Karpas-422 (cell line): ENCODE measurements at places on chromosomes 3 and 15. TPM values are rescaled to one million over a fixed set of nuclear protein-coding genes. Genes with fewer than 3 reads are reported as not detected.

- peak overlapping the region; percentile 26; the same call in 1 of the 2 replicates for H3K27ac ChIP-seq
- no peak for DNase-seq
- H3K27me3 ChIP-seq: no peaks in the 10 kb centered on the region
- H3K4me3 ChIP-seq: no peak overlapping the region
- peaks cover 26% of the 10 kb centered on the region for H3K36me3 ChIP-seq
Observed at GRCh38 chr15:90845201-90845949, 23.0 kb upstream of the FURIN start.

GRCh38 chr3:99167071-99167470 lies 265.6 kb upstream of the DCBLD2 start:
- H3K27ac ChIP-seq: no peak overlapping the region
- no peak overlapping the region for H3K4me3 ChIP-seq
- no peak for DNase-seq
- no peaks in the 10 kb centered on the region for H3K36me3 ChIP-seq
- no peaks in the 10 kb centered on the region for H3K27me3 ChIP-seq

- no peak for DNase-seq
- no peak overlapping the region for H3K27ac ChIP-seq
- no peak overlapping the region for H3K4me3 ChIP-seq
- H3K4me1 ChIP-seq: peaks cover 8% of the 10 kb centered on the region
- no peaks in the 10 kb centered on the region for H3K36me3 ChIP-seq
- no peaks in the 10 kb centered on the region for H3K27me3 ChIP-seq
Observed at GRCh38 chr3:66962664-66963063, 35.4 kb upstream of the KBTBD8 start.

- H3K4me1 ChIP-seq: no peaks in the 10 kb centered on the region
- H3K36me3 ChIP-seq: no peaks in the 10 kb centered on the region
- no peak overlapping the region for H3K4me3 ChIP-seq
Observed at GRCh38 chr3:114034787-114035545, 21.4 kb downstream of the CCDC191 start.

The CCDC33 gene
- not detected in 2 replicates for total RNA-seq

The COL6A5 gene
- total RNA-seq: not detected in 2 replicates

DNA sequence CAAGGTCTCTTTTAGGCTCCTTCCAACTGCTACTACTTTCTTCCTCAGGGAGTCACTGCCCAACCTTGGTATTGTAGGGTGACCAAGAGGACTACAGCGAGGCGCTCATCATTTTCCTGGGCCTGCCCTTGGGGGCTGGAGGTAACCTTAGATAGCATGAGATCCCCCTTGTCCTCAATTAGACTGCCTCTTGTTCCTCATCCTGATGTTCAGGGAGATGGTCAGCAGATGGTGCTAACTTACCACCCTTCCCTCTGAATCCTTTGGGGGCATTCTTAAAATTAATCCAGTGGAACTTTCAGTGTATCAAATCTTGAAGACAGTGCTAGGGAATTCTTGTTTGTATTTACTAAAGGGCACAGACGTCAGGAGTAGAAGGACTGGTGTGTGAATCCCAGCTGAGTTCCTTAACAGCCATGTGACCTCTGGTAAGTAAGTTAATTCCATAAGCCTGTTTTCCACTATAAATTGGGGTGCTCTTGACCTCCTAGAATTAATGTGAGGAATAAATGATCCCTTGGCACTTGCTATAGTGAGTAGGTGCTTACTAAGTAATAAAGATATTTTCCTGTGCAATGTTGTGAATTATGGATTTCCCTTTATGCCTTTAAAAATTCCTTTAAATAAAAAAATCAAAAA lies 4.1 kb upstream of the CLPX start:
- H3K4me3 ChIP-seq: no peak overlapping the region
- no peak overlapping the region for H3K27ac ChIP-seq
- DNase-seq: peak; percentile 80
- H3K36me3 ChIP-seq: no peaks in the 10 kb centered on the region
- no peaks in the 10 kb centered on the region for H3K27me3 ChIP-seq
- peaks cover 10% of the 10 kb centered on the region for H3K4me1 ChIP-seq

- H3K4me1 ChIP-seq: no peaks in the 10 kb centered on the region
- no peak overlapping the region for H3K27ac ChIP-seq
Observed at GRCh38 chr3:122502139-122502538, 12.6 kb downstream of the KPNA1 start.

The AQP9 gene
- total RNA-seq: not detected in 2 replicates

DNA sequence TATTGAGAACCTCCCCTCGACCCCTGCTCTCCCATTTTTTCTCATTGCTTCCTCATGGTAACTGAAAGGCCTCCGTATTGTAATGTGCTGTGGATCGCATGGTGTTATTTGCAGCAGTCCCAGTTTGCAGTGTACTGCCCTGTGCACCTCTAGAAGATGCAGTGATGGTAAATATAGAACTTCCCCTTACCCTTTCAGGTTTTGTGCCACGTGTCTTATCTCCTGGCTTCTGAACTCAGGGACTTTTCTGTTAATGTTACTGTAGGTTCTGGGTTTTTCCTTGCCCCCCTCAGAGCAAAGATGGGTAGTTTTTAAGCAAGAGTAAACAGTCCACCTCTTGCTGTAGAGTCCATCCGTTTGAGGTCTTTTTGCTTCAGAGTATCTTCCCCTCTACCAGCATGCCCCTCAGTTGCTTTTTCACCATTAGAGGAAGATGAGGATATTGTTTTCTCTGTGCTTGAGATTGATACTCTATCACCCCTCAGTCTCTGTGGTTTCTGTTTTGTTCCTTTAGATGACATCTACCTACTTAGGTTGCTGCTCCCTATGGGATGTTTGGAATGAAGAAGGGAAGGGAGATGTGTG lies 22.4 kb downstream of the CHD2 start:
- peaks cover 40% of the 10 kb centered on the region for H3K4me1 ChIP-seq
- peak overlapping the region; percentile 27 for H3K27ac ChIP-seq
- no peak for DNase-seq
- H3K27me3 ChIP-seq: no peaks in the 10 kb centered on the region

The NAALADL2 gene
- total RNA-seq: 0.29 TPM in 1 of 2 replicates, not detected in the other

GRCh38 chr15:25886498-25887140 lies 23.5 kb upstream of the ATP10A start:
- DNase-seq: no peak
- no peaks in the 10 kb centered on the region for H3K27me3 ChIP-seq
- H3K4me3 ChIP-seq: no peak overlapping the region
- no peaks in the 10 kb centered on the region for H3K4me1 ChIP-seq
